Liver (tissue), 10 donors: ENCODE measurements at places on chromosomes 2 and 18.

- H3K4me1 ChIP-seq = no peaks in the 10 kb centered on the region
- no peak overlapping the region for H3K27ac ChIP-seq
- H3K27me3 ChIP-seq = no peaks in the 10 kb centered on the region
- no peak for DNase-seq
- no peak overlapping the region for H3K4me3 ChIP-seq
- no peaks in the 10 kb centered on the region for H3K36me3 ChIP-seq
Measured at GRCh38 chr18:39232490-39232889, 1666.9 kb upstream of the CELF4 start.

GRCh38 chr18:48902856-48903601, 47.7 kb downstream of the SMAD7 start:
- H3K4me3 ChIP-seq = no peak overlapping the region
- H3K4me1 ChIP-seq = no peaks in the 10 kb centered on the region

DNA sequence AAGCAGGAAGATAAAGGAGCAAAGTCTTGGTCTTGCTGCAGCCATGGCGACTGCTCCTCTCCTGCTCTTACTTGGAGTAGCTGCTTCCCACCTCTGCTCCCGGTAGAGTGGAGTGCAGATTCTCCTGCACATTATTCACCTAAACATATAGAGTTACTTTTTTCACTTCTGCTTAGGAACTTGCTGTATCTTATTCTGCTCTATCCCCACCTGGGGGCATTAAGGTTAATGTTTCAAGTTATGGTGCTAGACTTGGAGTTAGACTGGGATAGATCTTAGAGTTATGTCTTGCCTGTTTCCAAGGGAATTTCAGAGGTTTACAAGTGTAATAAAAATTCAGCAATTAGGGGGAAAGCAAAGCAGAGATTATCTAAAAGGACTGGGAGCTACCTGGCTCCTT, 144.2 kb downstream of the SETBP1 start:
- H3K36me3 ChIP-seq = no peaks in the 10 kb centered on the region
- no peak for DNase-seq
- H3K4me3 ChIP-seq = no peak overlapping the region
- no peaks in the 10 kb centered on the region for H3K27me3 ChIP-seq

- H3K4me1 ChIP-seq = no peaks in the 10 kb centered on the region
- H3K4me3 ChIP-seq = no peak overlapping the region
- DNase-seq = no peak
- no peaks in the 10 kb centered on the region for H3K27me3 ChIP-seq
Measured at GRCh38 chr2:164981217-164981990, 26.1 kb upstream of the SLC38A11 start.

GRCh38 chr2:228777855-228778355, 493.2 kb downstream of the PID1 start:
- H3K4me3 ChIP-seq = no peak overlapping the region
- DNase-seq = no peak
- no peaks in the 10 kb centered on the region for H3K27me3 ChIP-seq
- no peaks in the 10 kb centered on the region for H3K36me3 ChIP-seq

- H3K27me3 ChIP-seq = no peaks in the 10 kb centered on the region
- H3K36me3 ChIP-seq = no peaks in the 10 kb centered on the region
- peaks cover 16% of the 10 kb centered on the region for H3K4me1 ChIP-seq
- no peak for DNase-seq
- H3K27ac ChIP-seq = no peak overlapping the region
Measured at GRCh38 chr2:189874586-189875320, 90.5 kb downstream of the PMS1 start.

DNA sequence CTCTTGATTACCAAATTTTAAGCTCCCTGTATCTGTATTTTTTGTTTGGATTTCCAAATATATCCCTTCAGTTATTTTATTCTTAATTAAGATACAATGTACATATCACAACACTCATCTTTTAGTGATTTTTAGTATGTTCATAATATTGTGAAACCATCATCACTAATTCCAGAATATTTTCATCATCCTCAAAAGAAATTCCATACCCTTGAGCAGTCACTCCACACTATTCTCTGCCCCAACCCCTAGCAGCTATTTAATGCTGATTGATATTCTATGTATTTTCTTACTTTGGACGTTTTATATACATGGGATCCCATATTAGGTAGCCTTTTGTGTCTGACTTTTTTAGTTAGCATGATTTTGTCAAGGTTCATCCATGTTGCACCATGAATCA, 127.4 kb upstream of the SLC8A1 start:
- no peak overlapping the region for H3K27ac ChIP-seq
- H3K36me3 ChIP-seq = no peaks in the 10 kb centered on the region
- no peak for DNase-seq
- no peaks in the 10 kb centered on the region for H3K27me3 ChIP-seq
- H3K4me3 ChIP-seq = no peak overlapping the region

DNA sequence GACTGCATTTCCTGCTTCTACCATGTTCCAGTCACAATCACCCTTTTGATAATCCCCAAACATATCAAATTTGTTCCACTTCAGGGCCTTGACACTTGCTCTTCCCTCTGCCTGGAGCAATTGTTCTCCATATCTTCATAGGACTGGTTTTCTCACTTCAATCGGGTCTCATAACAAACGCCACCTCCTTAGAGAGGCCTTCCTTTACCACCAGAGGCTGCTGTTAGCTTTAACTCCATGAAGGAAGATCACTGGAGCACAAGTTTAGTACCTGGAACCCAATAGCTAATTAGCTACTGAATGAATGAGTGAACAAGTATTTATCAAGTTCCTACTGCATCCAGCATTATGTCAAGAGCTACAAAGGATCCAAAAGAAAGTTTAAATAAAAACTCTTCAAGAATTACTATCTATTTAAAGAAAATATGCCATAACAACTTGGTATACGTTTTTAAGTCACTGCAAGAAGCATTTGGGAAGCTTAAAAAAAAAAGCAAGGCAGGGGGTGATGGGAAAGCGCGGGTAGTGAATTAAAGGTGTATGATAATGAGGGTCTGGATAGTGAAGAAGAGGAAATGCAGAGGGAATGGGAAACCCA, 58.8 kb downstream of the BAZ2B start:
- no peaks in the 10 kb centered on the region for H3K4me1 ChIP-seq
- H3K36me3 ChIP-seq = no peaks in the 10 kb centered on the region

DNA sequence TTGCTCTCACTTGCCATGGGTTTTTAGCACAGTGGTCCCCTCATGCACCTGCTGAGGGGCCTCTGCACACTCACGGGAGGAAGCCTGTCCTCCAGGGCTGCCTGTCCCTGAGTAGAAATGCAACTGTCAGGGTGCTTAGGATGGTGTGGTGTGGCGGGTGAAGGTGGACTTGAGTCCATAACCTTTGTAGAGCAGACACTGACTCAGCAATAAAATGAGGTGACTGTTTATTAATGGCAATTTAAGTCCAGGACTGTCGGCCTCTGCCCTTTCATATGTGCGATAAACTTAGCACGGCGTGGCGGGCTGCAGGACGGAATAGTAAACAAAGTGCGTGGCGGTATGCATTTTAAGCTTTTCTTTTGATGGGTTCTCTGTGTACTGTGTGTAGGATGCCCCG, 188.2 kb downstream of the LDLRAD4 start:
- H3K27ac ChIP-seq = peak overlapping the region; percentile 45
- H3K36me3 ChIP-seq = no peaks in the 10 kb centered on the region
- no peaks in the 10 kb centered on the region for H3K27me3 ChIP-seq
- H3K4me1 ChIP-seq = peaks cover 5% of the 10 kb centered on the region

DNA sequence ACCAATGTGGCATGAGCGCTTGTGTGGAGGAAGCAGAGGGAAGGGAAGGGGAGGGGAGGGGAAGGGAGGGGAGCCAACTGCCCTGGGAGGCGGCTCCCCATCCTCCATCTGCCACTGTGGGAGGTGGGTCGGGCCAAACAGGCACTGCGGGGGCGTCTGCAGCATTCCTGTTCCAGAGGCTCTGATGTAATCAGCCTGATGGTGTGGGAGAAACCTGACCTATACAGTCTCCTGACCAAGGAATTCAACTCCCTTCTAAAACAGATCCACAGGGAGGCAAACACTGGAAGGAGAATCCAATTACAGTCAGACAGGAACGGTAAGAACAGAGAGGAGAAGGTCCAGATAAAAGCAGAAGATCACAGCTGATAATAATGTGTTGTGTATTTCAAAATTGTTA, 88.8 kb downstream of the CD8B2 start:
- no peak for DNase-seq
- no peak overlapping the region for H3K4me3 ChIP-seq
- no peaks in the 10 kb centered on the region for H3K36me3 ChIP-seq
- H3K4me1 ChIP-seq = peaks cover 24% of the 10 kb centered on the region

DNA sequence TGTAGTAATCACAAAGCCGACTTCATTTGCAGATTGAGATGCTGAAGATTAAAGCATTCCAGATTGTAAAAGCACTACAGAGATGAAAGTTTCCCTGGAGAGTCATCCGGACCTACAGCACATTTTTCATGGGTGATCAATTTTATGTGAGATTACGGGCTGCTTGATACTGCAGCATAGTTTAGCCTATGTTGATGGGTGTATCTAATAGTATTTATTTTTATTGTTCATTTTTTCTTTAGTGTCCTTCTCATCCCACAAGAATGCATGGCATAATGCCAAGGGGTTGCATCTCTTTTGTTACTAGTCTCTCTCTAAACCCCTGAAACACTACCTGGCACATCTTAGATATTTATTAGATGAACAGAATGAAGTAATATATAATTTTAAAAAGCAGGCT, 240.4 kb downstream of the MBD2 start:
- no peak for DNase-seq
- H3K27ac ChIP-seq = no peak overlapping the region
- H3K36me3 ChIP-seq = no peaks in the 10 kb centered on the region

- no peak overlapping the region for H3K4me3 ChIP-seq
- DNase-seq = no peak
- H3K36me3 ChIP-seq = peaks cover 29% of the 10 kb centered on the region
- H3K27ac ChIP-seq = no peak overlapping the region
Measured at GRCh38 chr18:70107091-70107490, 98.4 kb downstream of the RTTN start.

GRCh38 chr2:152084076-152084475, 14.8 kb downstream of the CACNB4 start:
- DNase-seq = no peak
- H3K36me3 ChIP-seq = no peaks in the 10 kb centered on the region
- H3K4me1 ChIP-seq = no peaks in the 10 kb centered on the region
- no peak overlapping the region for H3K27ac ChIP-seq
- no peaks in the 10 kb centered on the region for H3K27me3 ChIP-seq
- no peak overlapping the region for H3K4me3 ChIP-seq

- H3K36me3 ChIP-seq = no peaks in the 10 kb centered on the region
- peak overlapping the region; percentile 16 for H3K4me3 ChIP-seq
- H3K27me3 ChIP-seq = no peaks in the 10 kb centered on the region
- DNase-seq = no peak
- peaks cover 5% of the 10 kb centered on the region for H3K4me1 ChIP-seq
Measured at GRCh38 chr2:101473911-101474701, 806 bp downstream of the RFX8 start.

DNA sequence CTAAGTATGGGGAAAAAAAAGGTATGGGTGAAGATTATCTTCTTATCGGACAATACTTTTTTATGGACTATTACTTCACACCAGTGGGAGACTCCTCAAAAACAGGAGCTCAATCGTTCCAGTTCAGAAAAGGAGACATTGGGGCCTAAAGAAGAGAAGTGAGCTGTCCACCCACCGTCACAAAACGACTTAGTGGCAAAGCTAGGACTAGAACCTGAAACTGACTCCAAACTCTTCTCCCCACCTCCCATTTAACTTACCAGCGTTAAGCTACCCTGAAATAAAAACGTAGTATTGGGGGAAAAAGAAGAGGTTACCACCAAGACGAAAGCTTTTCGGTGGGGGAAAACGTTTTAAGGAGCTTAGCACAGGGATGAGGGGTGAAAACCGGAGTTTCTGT, 503 bp downstream of the GTF3C3 start:
- peaks cover 8% of the 10 kb centered on the region for H3K4me1 ChIP-seq
- peaks cover 19% of the 10 kb centered on the region for H3K36me3 ChIP-seq
- peak overlapping the region; percentile 52 for H3K27ac ChIP-seq

DNA sequence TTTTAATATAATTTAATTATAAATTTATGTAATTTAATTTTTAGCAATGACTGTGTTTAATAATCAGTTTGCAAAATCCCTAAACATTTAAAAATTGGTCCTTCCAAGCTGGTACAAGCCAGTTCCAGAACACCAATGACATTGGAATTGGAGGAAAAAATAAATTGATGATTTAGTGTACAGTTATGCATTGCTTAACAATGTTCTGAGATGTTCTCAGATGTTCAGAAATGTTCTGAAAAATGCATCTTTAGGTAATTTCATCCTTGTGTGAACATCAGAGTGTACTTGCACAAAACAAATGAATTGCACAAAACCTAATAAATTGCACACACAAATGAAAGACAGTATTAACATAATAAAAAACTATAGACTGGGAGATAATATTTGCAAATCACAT, 95.2 kb downstream of the TRIB2 start:
- H3K36me3 ChIP-seq = no peaks in the 10 kb centered on the region
- H3K27me3 ChIP-seq = peaks cover 9% of the 10 kb centered on the region

DNA sequence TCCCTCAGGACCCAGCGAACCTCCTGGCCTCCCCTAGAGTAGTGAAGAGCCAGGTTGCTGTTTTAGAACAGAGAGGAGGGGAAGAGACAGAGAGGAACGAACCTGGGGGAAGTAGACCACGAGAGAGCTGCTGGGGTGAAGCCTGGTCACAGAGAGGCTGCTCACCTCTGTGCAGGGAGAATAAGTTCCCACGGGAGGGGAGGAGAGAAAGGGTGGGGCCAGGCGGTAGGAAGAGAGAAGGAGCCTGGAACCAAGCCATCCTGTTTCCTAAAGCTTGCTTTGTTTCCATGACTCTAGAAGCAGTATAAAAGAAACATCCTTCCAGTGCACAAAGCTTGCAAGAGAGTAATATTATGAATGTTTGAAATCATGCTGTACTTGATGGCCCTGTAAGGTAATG, 147.9 kb downstream of the MYT1L start:
- DNase-seq = no peak
- H3K27me3 ChIP-seq = no peaks in the 10 kb centered on the region
- H3K4me1 ChIP-seq = no peaks in the 10 kb centered on the region
- H3K27ac ChIP-seq = no peak overlapping the region

GRCh38 chr2:66698091-66698490, 263.2 kb downstream of the MEIS1 start:
- no peaks in the 10 kb centered on the region for H3K36me3 ChIP-seq
- H3K4me1 ChIP-seq = no peaks in the 10 kb centered on the region
- no peak overlapping the region for H3K27ac ChIP-seq
- H3K4me3 ChIP-seq = no peak overlapping the region
- H3K27me3 ChIP-seq = no peaks in the 10 kb centered on the region

GRCh38 chr2:67646714-67647333, 249.7 kb downstream of the ETAA1 start:
- no peak overlapping the region for H3K4me3 ChIP-seq
- H3K27me3 ChIP-seq = no peaks in the 10 kb centered on the region
- DNase-seq = no peak
- no peak overlapping the region for H3K27ac ChIP-seq
- H3K4me1 ChIP-seq = no peaks in the 10 kb centered on the region

DNA sequence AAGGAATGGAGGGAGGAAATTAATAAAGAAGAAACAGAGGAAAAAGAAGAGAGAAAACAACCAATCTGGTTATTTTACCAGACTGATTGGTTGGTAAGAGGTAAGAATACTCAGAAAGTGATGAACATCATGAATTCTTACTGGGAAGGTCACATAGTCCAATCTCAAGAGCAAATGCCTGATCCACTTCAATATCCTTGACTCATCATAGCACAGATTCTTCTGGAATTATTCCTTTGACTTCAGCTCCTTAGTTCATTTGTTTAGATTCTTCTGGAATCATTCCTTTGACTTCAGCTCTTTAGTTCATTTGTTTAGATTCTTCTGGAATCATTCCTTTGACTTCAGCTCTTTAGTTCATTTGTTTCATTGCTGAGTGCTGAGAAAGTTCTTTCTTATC, 2030.6 kb upstream of the CELF4 start:
- no peaks in the 10 kb centered on the region for H3K4me1 ChIP-seq
- H3K4me3 ChIP-seq = no peak overlapping the region
- no peak overlapping the region for H3K27ac ChIP-seq
- no peak for DNase-seq
- H3K27me3 ChIP-seq = no peaks in the 10 kb centered on the region
- H3K36me3 ChIP-seq = no peaks in the 10 kb centered on the region
